ENCODE measurements at places on chromosomes 4 and X. TPM values are rescaled to one million over a fixed set of nuclear protein-coding genes. Genes with fewer than 3 reads are reported as not detected.

- DNase-seq: no peak
Observed at GRCh38 chrX:106626789-106627188, 15.0 kb downstream of the RADX start.

- DNase-seq: peak; percentile 6
Observed at GRCh38 chr4:52015366-52015765, 4.8 kb downstream of the LRRC66 start.

DNA sequence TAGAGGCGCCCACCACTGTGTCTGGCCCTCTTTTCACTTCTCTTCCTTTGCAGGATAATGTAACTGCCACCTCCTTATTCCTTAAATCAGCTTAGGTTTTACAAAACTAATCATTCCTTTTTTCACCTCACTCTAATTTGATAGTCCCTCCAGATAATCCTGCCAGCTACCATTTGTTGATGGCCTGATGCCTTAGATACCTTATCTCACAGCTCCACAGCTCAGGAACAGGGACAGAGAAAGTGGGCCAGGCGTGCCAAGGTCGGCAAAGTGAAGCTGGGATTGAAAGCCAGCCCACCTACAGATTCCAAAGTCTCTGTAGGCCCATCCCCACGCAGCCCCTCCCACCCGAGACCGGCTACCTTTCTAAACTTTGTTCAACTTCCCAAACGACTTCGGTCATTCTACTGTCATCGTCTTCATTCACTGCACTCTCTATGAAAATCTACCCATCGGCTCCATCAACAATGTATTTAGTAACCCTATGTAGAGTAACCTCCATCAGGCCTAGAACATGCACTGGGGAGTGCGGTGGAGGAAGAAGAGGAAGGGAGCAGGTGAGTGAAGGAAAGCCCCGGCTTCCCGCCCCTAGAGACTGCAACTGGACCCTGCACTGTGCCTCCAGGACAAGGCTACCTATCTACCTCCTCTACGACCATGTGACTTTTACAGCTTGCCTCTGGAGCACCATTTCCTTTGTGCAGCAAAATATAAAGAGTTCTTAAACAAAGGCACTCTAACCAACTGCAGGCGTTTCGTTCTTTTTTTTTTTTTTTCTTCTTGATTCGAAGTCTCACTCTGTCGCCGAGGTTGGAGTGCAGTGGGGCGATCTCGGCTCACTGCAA is 1.5 kb downstream of the CASP6 start:
- no peak for DNase-seq

GRCh38 chr4:116082808-116083366 is 969.5 kb upstream of the NDST4 start:
- DNase-seq: no peak

GRCh38 chr4:53809816-53810215 is 218.5 kb upstream of the LNX1 start:
- no peak for DNase-seq

- peak; percentile 30 for DNase-seq
Observed at GRCh38 chrX:121256647-121257046, 209.2 kb downstream of the GLUD2 start.

GRCh38 chr4:15322006-15322405 is 105.8 kb upstream of the C1QTNF7 start:
- DNase-seq: no peak

GRCh38 chr4:184395971-184396391 is 78.4 kb downstream of the IRF2 start:
- DNase-seq: no peak

DNA sequence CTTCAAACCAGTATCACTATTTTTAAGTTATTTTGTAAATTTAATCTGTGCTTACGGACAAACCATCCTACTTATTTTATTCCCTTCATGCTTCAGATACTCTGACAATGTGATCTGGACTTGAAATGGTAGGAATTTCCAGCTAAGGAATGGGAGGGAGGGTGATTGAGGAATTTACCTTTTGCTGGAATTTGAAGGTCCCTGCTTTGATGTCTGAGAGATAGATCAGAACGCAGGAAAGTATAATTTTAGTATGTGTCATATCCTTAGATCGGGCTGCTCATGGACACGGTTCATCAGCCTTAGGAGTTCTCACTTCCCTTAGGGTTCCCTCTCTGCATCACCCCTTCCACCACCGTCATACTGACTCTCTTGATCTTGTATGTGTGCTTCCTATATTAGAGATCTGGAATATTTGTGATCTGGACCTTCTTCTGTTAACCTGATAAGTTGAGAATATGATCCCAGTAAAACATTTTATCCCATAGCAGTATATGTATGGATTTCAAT is 16.8 kb downstream of the OCRL start:
- DNase-seq: no peak

- DNase-seq: no peak
Observed at GRCh38 chr4:61332693-61333092, 132.6 kb downstream of the ADGRL3 start.

DNA sequence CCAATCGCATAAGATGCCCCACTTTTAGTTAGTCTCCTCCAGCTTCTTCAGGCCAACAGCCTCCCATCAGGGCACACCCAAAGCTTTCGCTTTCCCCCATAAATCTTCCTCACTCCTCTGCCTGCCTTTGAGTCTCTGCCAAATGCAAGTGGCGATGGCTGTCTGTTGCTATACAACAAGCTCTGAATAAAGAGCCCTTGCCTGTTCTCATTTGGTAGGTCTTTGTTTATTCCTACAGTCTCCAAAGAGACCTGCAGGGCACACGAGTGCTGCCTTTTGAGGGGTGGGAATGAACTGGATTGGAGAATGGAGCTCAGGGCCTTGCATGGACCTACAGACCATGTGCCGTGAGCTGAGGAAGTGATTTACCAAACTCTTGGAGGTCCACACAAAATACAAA is 52.2 kb upstream of the SOD3 start:
- DNase-seq: no peak

DNA sequence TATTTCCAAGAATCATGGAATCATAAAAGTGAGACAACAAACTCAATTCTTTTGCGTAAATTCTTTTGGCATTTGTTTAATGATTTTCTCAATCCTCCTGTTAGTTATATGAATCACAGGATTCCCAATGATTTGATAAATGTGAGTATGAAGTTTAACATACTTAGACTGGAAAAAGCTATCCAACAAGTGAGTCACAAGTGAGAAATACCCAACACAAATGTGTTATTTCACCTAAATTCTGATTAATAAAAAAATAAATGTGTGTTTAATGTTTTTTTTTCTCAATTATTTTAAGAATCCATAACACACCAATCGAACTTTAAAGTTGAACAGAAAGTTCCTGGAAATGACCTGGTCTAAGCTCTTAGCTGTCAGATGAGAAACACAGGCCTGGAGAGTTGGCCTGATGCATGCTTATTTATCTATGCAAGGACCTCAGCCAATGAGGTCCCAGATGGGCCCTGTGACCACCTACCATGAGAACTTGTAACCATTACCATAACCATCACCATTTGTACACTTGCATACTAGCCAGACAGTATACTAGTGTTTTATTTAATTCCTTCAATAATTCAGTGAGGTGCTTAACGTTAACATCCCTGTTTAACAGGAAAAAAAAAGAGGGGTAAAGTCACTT is 386.7 kb downstream of the SPRY1 start:
- DNase-seq: no peak

DNA sequence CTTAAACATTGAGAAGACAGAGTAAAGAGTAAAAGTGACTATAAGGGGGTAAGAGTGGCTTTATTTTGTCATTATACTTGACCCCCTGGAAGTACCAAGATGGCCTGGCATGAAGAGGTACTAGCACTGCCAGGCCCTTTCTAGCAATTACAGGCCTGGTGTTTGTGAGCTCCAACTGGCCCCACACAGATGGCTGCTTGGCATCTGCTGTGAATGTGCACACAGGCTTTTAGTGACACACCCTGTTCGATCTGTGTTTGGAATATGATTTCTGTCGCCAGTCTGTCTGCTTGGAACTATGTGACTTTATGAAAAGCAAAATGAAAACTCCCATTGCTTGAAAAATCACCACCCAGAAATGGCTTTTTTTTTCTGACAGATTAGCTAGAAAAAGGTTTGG is 123.3 kb downstream of the CLCN4 start:
- DNase-seq: no peak

DNA sequence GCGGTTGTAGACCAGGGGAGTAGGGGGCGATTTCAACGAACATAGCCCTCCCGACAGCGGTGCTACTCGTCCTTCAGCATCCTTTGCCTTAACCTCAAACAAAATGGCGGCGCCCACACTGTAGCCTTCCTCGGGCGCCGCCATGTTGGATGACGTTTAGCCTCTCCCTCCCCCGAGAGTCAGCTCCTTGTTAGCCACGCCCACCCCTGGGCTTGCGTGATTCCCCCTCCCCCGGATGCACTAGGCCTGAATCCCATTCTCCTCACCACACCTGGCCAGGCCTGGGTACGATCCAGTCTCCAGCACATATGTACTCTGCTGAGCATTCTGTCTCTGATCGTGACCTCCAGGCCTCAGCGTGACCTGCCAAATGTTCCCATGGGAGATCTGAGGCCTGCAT is 49.0 kb upstream of the ZNF157 start:
- peak; percentile 54 for DNase-seq

DNA sequence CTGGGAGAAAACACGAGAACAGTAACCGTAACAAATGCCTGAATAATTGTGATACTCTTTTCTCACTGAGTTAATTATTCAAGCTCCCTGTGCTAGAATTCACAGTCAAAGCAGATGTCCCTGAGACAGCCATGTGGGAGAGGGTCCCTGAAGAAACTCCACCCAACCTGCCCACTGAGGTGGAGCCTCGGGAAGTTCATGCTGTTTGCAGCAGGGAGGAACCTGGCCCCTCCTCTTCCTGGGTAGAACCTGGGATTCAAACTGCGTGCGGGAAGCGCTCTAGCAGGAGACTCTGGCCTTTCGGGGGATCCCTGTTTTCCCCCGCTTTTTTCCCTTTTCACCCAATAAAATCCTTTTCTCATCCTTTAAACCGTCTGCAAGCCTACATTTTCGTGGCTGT is 20.2 kb upstream of the RHOH start:
- no peak for DNase-seq

GRCh38 chr4:177047851-177048174 is 255.1 kb upstream of the VEGFC start:
- no peak for DNase-seq

DNA sequence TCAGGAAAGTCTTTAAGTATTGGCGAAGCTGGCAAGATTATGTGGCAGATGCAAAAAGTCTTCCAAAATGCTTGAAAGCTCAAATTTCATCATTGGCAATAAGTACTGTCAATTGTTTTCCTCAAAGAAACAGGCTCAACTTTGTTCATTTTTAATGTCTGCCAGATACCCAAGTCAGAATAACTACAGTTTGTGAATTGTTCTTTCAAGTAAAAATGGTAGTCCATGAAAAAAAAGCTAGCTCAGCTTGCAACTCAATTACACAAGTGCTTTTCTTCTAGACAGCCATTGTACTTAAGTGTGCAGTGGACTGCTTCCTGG is 70.5 kb downstream of the AFF1 start:
- DNase-seq: no peak

DNA sequence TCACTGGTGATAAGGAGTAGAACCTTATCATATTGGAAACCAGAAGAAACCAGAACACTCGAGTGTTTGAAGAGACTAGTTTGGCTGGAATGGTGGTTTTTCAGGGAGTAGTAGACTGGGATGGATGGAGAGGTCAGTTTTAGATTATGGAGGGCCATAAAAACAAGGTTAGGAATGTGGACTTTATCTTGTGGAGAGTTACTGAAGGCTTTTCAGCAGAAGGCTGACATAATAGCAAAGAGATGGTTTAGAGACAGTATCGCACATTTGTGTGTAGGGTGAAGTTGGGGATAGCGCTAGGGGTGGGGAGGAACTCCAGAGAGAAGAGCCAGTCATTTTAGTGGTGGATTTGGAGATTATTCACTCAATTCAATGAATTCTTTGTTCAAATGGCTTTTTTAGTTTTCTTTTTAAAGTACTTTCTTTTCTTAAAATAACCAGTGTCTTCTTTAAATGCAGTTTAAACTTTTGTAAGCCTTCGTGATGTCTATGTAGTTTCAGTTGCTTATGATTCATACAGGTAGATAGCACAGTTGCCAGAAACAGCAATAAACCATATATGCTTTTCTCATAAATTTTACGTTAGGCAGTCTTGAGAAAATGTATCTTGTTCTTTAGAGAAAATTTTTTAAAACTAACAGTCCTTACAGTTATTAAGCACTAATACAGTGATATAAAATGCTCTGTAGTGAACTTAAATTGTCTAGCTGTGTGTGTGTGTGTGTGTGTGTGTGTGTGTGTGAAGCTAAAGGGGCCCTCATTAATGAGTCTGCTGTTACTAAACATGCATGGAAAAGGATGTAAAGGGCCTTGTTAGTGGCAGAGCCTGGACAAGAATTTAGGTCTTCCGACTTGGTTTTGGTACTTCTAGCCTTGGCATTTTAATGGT is 3.8 kb downstream of the ARHGAP10 start:
- DNase-seq: no peak

DNA sequence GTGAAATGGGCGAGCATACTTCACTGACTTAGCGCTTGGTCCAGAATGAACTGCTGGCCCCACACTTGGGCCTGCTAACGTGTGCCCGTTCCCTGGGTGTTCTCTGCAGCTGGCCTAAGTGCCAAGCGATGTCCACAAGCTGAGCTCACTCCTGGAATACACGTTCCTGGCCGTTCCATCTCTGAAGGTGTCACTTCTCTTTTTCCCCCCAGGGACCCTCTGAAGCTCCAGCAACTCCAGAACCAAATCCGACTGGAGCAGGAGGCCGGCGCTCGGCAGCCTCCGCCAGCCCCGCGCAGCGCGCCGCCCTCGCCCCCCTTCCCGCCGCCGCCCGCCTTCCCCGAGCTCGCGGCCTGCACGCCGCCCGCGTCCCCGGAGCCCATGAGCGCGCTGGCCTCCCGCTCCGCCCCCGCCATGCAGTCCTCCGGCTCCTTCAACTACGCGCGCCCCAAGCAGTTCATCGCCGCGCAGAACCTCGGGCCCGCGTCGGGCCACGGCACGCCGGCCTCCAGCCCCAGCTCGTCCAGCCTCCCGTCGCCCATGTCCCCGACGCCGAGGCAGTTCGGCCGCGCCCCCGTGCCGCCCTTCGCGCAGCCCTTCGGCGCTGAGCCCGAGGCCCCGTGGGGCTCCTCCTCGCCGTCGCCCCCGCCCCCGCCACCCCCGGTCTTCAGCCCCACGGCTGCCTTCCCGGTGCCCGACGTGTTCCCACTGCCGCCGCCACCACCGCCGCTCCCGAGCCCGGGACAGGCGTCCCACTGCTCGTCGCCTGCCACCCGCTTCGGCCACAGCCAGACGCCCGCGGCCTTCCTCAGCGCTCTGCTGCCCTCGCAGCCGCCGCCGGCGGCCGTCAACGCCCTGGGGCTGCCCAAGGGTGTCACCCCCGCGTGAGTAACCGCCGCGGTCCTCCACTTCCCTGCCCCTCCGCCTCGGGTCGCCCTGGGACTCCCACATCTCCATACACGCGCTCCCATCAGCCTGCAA is 132.3 kb downstream of the CBR4 start:
- DNase-seq: no peak

GRCh38 chrX:9429767-9430166 is 35.1 kb upstream of the TBL1X start:
- DNase-seq: no peak

GRCh38 chrX:68942104-68942503 is 113.3 kb downstream of the EFNB1 start:
- DNase-seq: no peak

The VEGFC gene
- 14.3 TPM for polyA plus RNA-seq

The NCBP2L gene
- not detected for polyA plus RNA-seq

The CT45A1 gene
- not detected for polyA plus RNA-seq

The PPARGC1A gene
- 4.4 TPM for polyA plus RNA-seq

The SPANXA2 gene
- polyA plus RNA-seq: not detected

The ASB12 gene
- not detected for polyA plus RNA-seq

The XKRX gene
- polyA plus RNA-seq: not detected

The ARSJ gene
- polyA plus RNA-seq: 6.4 TPM

The TMPRSS11D gene
- polyA plus RNA-seq: not detected

The CTAG2 gene
- not detected for polyA plus RNA-seq

The TMPRSS11B gene
- not detected for polyA plus RNA-seq

The GBA3 gene
- 0.46 TPM for polyA plus RNA-seq

The UCP1 gene
- 0.17 TPM for polyA plus RNA-seq

The SRPX2 gene
- 23.8 TPM for polyA plus RNA-seq
